ENCODE measurements at places on chromosomes 13 and 19. TPM values are rescaled to one million over a fixed set of nuclear protein-coding genes. Genes with fewer than 3 reads are reported as not detected.

Gene KLK15
- total RNA-seq = not detected

Gene CLEC17A
- not detected for total RNA-seq

Gene GPR18
- total RNA-seq = not detected

Gene SSC5D
- not detected for total RNA-seq

Gene KLK10
- total RNA-seq = 7.7 TPM

Gene LSR
- 45.0 TPM for total RNA-seq

Gene NPHS1
- total RNA-seq = not detected

Gene UBE2L5
- total RNA-seq = not detected

Gene TNNI3
- total RNA-seq = 0.72 TPM

Gene ZNF480
- total RNA-seq = 2.2 TPM

Gene SYNGR4
- not detected for total RNA-seq

Gene ZNF814
- 4.9 TPM for total RNA-seq

Gene PROZ
- not detected for total RNA-seq

Gene FAM216B
- total RNA-seq = not detected

Gene SHISA2
- 49.9 TPM for total RNA-seq

Gene EBI3
- total RNA-seq = not detected

Gene MYO16
- not detected for total RNA-seq

Gene CCNE1
- total RNA-seq = 4.5 TPM

Gene TMC4
- total RNA-seq = 38.2 TPM

Gene APOC4
- total RNA-seq = not detected

Gene EPS8L1
- 92.1 TPM for total RNA-seq

Gene FLT1
- total RNA-seq = not detected

Gene ZNF285
- 3.9 TPM for total RNA-seq

Gene C19orf18
- not detected for total RNA-seq

Gene ZNF491
- total RNA-seq = 0.72 TPM

Gene LILRB1
- not detected for total RNA-seq

Gene KDELR1
- 46.5 TPM for total RNA-seq

Gene C19orf81
- not detected for total RNA-seq

Gene ATP1A3
- total RNA-seq = not detected

Gene JAK3
- total RNA-seq = 1.4 TPM

Gene ARRDC2
- 12.8 TPM for total RNA-seq

Gene RFX1
- 1.2 TPM for total RNA-seq

Gene GMIP
- 6.0 TPM for total RNA-seq

Gene KLHL1
- total RNA-seq = not detected

Gene TMEM59L
- 0.85 TPM for total RNA-seq

Gene SIGLEC9
- not detected for total RNA-seq

Gene FGF14
- not detected for total RNA-seq

Gene CDADC1
- total RNA-seq = 3.4 TPM

Gene TICAM1
- 4.3 TPM for total RNA-seq

Gene CBLC
- 185 TPM for total RNA-seq

Gene SBK2
- total RNA-seq = not detected

Gene IGFL3
- not detected for total RNA-seq

Gene MAST1
- total RNA-seq = 1.4 TPM

Gene ATXN8OS
- not detected for total RNA-seq

Gene ASPDH
- total RNA-seq = not detected

Gene FGF21
- total RNA-seq = not detected

Gene CACNG6
- total RNA-seq = not detected

Gene POU2F2
- total RNA-seq = 0.21 TPM

Gene COX7A1
- total RNA-seq = 3.0 TPM

Gene WDR87
- total RNA-seq = not detected

Gene FCGBP
- 0.43 TPM for total RNA-seq

Gene SIGLEC6
- not detected for total RNA-seq

Gene PRODH2
- total RNA-seq = not detected

Measured in tracheal epithelial cell (primary cell).